ENCODE measurements at places on chromosomes 6 and 20.

DNA sequence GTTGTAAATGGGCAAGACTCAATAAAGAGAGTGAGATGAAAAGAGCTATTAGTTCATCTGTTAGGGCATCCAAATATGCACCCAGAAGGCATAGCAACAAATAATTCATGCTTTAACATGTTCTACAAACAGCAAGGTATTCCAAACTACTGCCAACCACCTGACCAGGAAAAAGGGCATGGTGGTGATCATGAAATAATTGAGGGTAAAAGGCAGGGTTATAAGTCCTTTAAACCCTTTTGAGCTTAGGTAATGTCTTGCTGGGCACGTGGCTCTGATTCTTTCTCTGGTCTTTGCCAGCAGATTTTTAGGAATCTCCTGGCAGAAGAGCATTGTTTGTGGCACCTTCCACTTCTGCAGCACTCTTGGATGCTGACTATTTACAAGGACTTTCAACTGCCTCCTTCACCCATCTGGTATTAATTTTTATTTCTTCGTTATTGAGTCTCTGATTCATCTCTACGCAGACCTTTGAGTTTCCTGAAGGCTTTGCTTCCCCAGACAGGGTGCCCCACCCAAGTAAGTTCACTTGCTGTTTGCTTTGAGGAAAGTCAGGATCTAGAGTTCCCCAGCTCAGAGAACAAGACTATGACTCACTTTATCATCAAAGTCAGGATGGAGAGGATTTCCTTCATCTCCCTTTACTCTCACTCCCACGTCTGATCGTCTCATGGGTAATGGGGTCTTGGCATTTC lies 83.4 kb upstream of the NEDD9 start:
- DNase-seq = no peak

DNA sequence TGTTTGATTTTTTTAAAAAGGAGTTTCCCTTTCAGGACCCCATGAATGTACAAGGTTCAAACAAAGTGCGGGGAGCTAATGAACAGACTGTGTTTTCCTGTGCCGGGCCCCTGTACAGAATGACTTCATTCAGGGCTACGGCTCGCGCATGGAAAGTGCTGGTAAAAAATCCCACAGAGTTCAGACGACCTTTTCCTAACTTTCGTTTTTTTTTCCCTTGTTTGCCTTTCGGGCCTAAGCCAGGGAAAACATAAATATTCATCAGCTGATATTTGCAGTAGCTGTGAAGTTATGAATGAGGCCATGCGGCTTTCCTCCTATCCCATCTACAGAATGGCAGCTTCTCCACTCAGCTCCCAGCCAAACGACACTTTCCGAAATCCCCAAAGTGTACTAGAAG lies 74.0 kb downstream of the HAO1 start:
- DNase-seq = no peak

DNA sequence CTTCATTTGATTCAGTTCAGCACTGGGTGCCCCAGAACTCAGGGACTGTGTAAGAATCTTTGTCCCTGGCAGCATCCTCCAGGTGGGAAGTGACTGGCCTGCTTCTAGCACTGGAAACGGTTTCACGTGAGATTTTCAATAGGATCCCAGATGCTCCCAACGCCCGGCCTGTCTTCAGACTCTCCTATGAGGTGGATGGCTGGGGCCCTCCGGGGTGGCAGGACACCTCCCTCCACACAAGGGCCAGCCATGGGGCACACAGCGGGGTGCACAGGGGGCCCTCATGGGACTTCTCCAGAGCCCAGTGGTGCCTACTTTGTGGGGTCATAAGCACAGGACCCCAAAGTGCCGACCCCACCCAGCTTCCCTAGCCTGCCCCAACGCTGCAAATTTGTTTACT lies 72.8 kb downstream of the SMOC2 start:
- no peak for DNase-seq

DNA sequence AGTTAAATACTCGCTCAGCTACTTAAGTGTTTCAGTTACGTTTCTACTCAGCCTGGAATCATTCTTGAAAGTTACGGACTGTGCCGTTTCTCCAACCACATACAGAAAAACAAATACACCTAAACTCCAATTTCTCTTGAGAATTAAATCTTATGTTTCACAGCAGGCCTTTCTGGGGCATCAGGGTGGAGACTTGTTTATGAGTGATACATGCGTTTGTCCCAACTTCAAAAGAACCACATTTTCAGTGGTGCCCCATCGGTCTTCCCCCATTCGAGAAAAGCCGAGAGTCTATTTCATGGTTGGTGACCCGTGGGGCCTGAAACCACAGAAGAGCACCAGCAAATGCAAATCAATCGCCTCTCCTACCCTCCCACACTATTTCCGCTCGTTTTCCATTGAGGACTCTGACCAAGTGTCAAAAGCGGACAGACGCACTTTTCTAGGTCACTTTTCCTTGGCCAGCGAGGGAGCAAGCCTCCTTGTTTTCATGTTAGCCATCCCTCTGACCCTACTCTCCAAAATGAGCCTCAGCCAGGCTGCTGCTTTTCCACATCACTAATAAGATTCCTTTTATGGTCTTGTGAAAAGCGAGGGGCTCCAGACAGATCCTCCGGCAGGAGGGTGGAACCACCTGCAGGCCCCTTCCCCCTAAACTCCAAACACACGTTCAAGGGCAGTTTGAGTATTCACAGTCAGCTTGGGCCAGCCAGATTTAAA lies 3.1 kb downstream of the JAG1 start:
- no peak for DNase-seq

DNA sequence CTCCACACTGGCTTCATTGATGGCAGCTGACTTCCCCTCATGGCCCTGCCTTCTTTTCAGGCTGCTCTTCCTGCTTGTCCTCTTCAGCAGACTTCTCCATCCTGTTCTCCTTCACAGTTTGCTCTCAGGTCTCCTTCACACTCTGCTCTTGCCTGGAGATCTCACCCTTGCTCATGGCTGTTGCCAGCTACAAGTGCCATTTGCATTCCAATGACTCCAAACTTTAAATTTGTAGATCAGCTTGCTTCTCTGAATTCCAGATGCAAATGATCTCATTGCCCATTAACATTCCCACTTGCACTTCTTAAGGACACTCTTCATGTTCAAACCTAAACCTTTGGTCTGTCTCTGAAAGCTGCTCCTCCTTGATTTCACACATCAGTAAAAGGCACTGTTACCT lies 343.0 kb downstream of the QKI start:
- no peak for DNase-seq

DNA sequence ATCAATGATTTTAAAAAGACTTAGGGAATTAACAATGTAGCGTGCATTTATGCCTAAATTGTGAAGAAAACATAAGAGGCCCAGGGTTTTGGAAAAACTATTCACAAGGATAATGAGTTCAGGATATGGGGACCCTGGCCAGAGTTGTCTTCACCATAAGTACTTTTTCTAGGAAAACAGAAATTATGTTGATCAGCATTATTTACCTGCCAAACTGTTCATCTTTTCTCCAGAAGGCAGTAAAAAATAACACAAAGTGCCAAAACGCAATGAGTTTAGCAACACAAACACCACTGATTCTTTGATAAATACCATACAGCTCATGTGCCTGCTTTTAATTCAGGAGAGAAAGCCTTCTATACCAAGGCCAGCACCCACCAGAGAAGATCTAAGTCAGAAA lies 43.1 kb downstream of the SNAP25 start:
- no peak for DNase-seq

GRCh38 chr6:33719326-33719987 lies 8.0 kb upstream of the UQCC2 start:
- no peak for DNase-seq

DNA sequence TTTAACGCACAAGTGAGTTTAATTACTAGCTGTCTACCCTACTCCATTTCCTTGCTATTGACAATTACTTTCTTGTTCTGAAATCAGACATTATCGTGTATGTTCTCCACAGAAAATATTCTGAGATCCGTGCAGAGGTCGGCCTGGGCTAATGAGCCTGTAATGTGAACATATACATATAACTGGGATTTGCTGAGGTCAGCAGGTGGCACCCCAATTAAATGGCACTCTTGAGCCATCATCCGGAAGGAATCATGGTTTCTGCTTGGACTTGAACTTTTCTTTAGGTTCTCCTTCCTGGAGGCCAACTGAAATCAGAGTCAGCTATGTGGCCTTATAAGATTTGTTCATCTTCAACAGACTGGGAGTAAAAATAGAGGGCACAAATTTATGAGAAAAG lies 3.6 kb downstream of the HLA-DQB1 start:
- no peak for DNase-seq

DNA sequence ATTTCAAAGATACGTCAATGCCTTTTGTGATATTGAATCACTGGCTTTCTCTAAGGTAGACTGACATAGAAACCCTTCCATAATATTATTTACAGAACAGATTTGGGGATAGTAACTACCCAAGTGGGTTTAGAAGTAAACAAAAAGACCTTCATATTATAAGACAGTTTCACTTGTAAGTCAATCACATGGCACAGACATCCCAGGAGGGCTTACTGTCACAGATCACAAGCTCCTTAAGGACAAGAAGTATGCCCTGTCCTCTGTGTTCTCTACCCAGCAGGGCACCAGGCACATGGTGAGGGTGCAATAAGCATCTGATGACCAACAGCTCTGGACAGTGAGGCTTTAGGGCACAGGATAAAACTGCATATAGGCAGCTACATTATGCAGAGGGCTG lies 135.9 kb upstream of the SLC22A16 start:
- no peak for DNase-seq

DNA sequence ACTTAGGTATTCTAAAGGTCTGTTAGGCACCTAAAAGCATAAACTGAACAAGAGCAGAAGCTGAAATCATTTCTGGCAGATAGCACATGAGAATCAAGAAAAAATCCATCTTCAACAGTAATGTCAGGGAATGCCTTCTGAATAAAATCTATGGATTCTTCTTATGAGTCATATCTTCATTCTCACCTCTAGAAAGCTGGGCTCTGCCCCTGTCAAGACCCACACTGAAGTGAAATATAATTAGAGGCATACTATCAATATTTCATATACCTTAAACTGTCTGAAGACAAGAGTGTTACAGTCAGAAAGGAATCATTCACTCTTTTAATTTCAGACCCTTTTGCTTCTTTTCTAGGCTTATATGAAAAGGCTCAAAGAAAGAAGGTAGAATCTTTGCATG lies 485.8 kb upstream of the PTCHD4 start:
- DNase-seq = no peak

GRCh38 chr6:2552526-2553154 lies 198.1 kb downstream of the MYLK4 start:
- DNase-seq = no peak

- no peak for DNase-seq
These were observed 71.9 kb downstream of the TMEM170B start for GRCh38 chr6:11609324-11610071.

DNA sequence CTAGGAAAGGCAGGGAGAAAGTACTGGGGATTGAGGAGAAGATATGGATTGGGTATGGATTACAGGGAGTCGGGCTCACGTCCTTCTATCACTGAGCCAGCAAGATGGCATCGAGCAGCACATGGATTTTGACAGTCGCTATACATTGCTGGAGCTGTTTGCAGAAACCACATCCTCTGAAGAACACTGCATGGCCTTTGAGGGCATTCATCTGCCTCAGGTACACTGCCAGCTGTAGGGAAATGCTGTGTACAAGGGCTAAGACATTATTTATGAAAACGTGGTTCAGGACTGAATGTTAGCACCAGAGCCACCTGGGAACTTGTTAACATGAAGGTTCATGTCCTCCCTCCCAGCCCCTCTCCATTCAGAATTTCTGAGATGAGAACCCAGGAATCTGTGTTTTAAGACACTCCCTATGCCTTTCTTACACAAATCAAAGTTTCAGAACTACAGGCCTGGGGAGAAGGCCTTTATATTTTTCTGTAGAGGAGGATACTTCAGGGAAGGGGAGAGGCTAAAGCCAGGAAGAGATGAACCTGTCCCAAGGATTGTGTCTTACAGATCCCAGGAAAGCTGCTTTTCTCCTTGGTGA lies 3.5 kb downstream of the CUL9 start:
- no peak for DNase-seq

DNA sequence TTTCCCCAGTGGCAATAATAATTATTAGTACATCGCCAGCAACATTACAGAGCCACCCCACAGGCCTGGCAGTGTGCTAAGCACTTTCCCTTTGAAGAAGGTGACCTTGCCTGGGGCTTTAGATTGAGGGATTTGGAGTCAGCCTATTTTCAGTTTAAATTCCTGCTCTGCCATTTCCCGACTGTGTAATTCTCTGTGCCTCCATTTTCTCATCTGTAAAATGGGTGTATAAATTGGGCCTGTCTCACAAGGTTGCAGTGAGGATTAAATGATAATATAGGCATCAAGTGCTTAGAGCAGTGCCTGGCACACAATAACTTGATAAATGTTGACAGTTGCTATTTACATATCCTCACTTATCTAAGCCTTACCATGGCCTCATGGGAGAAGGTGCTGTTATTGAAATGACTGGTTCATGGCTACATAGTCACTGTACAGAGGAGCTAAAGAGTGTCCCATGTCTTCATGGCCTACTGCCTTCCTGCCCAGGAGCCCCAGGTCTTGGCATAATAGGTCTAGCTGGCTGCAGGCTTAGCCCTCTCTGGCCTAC lies 5.1 kb upstream of the SCRT2 start:
- no peak for DNase-seq

- no peak for DNase-seq
These were observed 38.4 kb upstream of the EYA4 start for GRCh38 chr6:133202610-133203343.

GRCh38 chr6:80143419-80143937 lies 37.0 kb downstream of the BCKDHB start:
- peak; percentile 57 for DNase-seq

DNA sequence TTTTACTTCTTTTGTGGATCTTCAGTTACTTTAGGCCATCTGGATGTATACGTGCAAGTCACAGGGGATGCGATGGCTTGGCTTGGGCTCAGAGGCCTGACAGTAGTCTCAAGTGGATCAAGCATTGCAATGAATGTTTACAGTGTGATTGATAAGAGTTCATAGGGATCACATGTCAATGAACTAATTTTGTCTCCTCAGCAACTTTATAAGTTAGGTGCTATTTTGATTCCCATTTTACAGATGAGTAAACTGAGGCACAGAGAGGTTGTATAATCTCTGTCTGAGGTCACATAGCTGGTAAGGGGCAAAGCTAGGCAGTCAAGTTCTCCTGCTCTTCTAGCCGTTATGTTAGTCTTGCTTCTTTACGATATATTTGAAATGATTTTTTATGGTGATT lies 13.5 kb downstream of the MEI4 start:
- DNase-seq = no peak

DNA sequence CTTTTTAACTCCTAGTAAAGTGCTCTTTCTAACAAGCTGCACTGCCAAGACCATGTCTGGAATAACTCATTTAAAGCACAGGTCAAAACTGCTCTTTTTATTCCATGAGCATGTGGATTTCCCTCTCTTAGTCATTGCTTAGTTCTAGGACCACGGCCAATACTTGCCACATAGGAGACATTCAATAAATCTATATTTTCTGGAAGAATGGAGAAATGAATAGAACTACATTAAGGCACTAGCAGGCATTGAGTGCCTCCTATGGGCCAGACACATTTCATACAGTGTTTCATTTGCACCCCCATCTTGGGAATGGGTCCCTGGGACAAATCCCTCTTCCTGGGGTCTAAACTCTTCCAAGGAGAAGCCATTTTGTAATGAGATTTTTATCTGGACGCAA lies 552.8 kb upstream of the CITED2 start:
- peak; percentile 36 for DNase-seq

All from uterus (tissue), 4 donors.